ENCODE measurements at places on chromosomes 2 and 18.

DNA sequence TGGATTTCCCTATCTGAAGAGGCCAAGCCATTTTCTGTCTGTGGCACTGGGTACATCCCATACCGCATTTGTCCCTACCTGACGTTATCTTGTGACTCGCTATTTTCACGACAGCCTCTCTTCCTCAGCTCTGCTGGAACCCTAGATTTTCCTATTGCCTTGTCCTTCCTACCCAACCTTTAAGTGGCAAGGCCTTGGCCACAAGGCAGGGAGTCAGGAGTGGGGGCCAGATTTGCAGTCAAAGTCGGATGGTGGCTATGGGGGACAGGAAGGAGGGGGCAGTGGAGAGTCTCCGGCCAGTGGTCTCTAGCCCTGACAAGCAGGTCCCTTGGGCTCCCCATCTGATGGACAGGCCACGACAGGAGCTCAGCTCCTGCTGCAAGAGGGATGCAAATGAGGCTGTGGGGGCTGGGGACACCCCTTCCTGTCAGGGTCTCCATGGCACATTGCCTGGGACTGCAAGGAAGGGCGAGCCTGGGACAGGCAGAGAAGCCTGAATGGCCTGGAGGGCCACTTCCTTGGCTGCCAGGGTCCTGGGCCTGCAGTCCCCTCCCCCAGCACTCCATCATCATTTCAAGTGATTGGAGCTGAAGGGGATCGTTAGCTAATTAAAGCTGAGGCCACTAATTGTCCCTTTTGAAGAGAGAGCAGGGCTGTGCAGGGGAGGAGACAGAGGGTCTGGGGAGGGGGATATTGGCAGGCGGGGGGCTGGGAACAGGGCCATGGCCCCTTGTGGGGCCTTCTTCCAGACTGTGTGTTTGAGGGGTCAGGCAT lies 6.3 kb upstream of the ECEL1 start:
- no peak for DNase-seq

DNA sequence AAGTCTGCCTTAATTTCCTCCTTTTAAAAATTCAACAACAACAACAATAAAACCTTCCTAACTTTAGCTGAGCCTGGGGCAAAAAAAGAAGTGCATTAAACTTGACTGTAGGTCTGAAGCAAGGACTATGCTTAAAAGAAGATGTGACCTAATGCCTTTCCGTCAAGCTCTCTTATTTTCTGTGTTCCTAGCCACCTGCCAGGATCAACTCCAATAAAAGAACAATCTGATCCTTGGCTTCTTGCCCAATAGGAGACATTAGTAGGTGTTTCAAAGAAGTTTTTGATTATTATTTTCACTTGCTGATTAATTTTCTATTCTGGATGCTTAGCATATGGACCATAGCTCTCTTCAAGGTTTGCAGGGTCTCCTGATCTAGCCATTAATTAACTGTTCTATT lies 237.5 kb downstream of the STK39 start:
- DNase-seq, result no peak

GRCh38 chr2:227906991-227907390 lies 35.6 kb downstream of the DAW1 start:
- DNase-seq, result no peak

- DNase-seq, result no peak
These were observed 72.6 kb downstream of the NRP2 start for GRCh38 chr2:205754924-205755321.

GRCh38 chr18:64707052-64707451 lies 558.2 kb upstream of the LINC00305 start:
- no peak for DNase-seq

GRCh38 chr2:64865831-64866345 lies 123.3 kb upstream of the SLC1A4 start:
- DNase-seq, result no peak

GRCh38 chr18:69838620-69839411 lies 108.9 kb downstream of the CD226 start:
- peak; percentile 21 for DNase-seq

DNA sequence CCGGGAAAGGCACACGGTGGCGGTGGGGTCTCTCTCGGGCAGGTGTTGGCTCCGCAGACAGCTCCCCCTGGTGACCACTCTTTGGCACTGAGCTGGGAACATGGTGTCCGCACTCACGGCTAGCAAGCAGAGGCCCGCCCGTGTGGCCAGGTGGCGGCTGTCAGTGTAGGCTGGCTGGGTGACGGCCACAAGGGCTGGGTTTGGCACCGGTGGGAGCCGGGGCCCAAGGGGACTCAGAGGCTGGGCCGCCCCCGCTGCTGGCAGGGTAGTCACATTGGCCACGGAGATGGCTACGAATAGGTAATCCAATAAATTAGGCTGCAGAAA lies 1071.7 kb downstream of the RPIA start:
- DNase-seq, result peak; percentile 17

DNA sequence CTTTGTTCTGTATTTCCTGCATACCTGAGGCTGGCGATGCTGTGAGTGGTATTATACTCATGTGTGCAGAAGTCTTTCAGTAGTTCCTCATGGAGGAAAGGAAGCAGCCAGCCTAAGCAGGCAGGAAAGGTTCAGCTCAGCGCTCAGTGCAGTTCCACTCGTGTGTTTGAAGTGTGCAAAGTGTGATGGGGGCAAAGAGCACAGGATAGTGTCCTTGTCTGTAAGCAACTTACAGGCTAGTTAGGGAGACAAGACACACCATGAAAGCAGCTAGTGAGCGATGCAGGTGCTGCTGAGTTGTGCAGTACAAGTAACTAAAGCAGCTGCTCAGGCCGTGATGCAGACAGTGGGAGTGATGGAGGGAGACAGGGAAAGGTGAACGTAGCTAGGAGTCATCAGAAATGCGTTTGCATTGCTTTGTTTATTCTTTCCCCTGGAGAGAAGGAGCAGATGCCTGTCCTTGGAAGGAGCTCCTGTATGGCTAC lies 146.2 kb downstream of the LDLRAD4 start:
- DNase-seq, result no peak

- peak; percentile 61 for DNase-seq
These were observed at the start of gene STEAP3 for GRCh38 chr2:119223521-119224390. TSS of gene STEAP3 (plus strand) at chr2:119223834. CDS start at chr2:119231013, 7,179 bp downstream.

DNA sequence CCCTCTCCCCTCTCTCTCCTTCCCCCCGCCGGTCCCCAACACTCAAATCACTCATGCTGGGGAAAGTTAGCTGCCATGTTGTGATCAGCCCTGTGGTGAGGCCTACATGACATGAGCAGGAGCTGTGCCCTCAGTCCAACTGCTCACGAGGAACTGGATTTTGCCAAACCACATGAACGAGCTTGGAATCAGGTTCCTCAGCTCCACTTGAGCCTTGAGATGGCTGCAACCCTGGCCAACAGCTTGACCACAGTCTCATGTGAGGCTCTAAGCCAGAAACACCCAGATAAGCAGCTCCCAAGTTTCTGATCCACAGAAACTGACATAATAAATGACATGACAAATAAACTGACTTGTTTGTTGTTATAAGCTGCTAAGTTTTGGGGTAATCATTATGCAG lies 38.4 kb downstream of the ARL4C start:
- no peak for DNase-seq

DNA sequence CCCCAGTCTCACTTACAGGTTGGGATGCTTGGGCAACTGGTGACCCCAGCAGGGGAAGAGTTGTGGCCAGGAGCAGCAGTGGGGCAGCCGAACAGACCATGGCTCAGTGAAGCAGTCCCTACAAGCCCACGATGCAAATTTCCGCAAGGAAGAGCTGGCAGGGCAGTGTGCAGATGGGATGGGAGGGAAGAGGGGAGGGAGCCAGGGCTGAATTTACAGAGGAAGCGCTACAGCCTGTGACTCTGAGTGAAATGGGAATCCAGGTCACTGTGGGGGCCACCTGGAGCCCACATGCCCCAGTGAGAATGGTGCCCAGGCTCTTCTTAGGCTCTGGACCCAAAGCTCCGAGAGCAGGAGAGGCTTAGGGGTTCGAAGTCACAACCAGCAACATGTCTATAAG lies 27.0 kb upstream of the SELENOI start:
- no peak for DNase-seq

GRCh38 chr18:58195278-58195765 lies 151.3 kb downstream of the NEDD4L start:
- no peak for DNase-seq

- no peak for DNase-seq
These were observed 959.4 kb upstream of the GYPC start for GRCh38 chr2:125696560-125696959.

DNA sequence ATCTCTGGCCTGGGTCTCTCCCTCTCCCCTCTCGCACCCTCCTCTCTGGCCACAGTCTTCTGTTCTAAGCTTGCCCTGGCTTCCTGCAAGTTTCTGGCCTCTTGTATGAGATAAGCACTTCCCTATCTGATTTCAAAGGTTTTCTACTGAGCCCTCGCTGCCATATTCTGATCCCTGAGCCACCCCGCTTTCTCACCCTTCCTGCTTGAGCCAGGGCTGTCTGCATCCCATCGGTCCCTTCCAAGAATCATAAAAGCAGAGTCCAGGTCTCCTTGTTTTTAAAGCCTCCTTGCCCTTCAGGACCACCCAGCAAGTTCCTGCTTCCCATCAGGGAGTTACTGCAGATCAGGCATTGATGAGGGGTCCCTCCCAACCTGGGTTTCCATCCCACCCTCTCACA lies 110.2 kb downstream of the PRKCE start:
- no peak for DNase-seq

- DNase-seq, result no peak
These were observed 253.5 kb downstream of the DCDC2C start for GRCh38 chr2:3956892-3957291.

DNA sequence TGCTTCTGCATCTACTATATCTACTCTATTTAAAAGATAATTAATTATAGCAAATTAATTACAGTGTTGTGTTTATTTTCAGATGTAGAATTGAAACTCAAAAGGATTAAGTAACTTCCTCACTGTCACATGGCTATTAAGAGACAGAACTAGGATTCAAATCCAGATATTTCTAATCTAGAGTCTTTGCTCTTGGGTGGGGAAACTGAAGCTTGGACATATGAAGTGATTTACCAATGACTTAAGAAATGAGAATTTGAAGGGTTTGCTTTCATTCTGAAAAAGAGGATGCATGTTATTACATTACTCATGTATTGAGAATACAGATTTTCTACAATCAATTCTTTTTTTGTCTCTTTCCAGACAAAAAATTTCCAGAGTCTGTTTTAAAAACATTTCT lies 191.5 kb upstream of the SMAD7 start:
- no peak for DNase-seq

DNA sequence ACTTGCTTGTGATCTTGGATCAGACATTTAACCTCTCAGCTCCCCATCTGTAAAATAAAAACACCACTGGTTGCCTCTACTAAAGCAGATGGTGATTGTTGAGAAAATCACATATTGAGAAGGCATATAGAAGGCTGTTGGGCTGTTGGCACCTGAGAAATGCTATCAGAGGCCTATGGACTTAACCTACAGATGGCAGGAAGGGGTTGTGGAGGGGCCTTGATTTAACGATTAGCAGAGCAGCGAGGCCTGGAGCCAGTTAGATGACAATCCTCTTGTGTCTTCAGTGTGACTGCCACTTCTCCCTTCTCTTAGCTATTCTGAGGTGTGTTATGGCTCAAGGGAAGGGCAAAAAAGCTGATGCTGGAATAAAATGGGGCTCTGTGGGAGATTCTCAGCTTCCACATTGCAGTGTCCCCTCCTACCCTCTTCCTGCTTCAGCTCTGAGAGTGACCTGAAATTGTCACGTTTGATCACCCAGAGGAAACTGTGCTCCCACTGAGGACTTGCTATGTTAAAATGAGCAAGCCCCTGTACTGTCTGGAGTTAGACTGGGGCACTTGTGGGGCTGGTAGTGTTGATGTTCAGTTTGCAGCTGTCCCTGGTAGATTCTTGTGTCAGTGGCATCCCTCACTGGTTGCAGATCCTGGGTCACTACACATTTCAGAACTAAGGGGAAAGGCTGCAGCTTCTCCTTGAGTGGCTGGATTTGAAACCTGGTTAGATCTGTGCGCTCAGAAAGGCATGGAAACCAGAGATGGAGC lies 31.5 kb downstream of the CXCR4 start:
- no peak for DNase-seq

GRCh38 chr2:129281791-129282530 lies 697.5 kb upstream of the RAB6C start:
- no peak for DNase-seq

DNA sequence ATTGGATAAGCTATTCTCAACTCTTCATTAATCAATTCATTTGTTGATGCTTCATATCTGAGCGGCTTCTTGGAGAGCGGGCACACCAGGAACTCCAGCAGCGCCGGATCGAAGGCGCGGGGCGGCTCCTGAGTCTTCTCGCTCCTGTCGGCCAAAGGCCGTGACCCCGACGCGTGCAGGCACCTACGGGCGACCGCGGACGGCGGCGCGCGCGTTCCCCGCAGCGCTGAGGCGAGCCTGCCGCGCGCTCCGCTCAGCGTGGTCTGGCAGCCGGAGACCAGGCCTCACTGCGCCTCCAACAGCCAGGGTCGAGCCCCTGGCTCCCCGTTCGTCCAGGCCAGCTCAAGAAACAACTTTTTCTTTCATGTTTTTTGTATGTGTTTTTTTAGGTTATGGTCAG lies 97.5 kb downstream of the ICA1L start:
- no peak for DNase-seq

DNA sequence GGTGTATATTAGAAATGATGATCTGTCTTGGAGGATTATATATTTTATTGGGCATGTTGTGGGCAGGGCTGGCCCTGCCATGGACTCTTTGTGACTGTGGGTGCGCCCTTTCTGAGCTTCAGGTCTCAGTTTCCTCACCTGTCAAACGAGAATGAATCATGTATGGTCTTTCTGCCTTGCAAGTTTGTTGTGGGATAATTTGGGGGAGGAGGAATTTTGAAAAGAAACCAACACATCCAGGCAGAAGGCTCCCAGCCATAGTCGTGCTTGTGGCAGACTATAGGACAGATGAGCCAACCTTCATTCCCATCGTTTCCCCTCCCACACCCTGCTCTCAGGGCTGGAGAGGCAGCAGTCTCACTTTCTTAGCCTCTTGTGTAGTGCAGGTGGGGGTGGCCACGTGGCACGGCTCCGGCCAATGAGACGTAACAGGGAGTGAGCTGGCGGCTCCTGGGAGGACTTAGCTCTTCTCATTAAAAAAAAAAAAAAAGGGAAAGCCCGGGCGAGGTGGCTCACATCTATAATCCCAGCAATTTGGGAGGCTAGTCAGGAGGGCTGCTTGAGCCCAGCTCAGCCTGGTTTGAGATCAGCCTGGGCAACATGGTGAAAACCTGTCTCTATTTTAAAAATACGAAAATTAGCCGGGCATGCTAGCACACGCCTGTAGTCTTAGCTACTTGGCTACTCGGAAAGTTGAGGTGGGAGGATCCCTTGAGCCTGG lies 63.1 kb downstream of the RHOB start:
- DNase-seq, result no peak

GRCh38 chr2:66836851-66837250 lies 401.9 kb downstream of the MEIS1 start:
- DNase-seq, result no peak

- peak; percentile 64 for DNase-seq
These were observed 108.7 kb downstream of the DPP10 start for GRCh38 chr2:114550895-114551793.

- peak; percentile 9 for DNase-seq
These were observed 13.4 kb upstream of the KCNG2 start for GRCh38 chr18:79784071-79784913.

- no peak for DNase-seq
These were observed 161.3 kb downstream of the SPP2 start for GRCh38 chr2:234211797-234212196.

- no peak for DNase-seq
These were observed 28.6 kb upstream of the DAPL1 start for GRCh38 chr2:158766524-158766923.

Measured in right hindlimb (tissue), 1 donor.